Muscle of back (tissue), 13 donors: ENCODE measurements at places on chromosomes 3 and 15.
A peak's percentile ranks its signal among the peaks of the same experiment; 100 is the strongest.

GRCh38 chr3:194867270-194867983 is 181.7 kb downstream of the FAM43A start:
- DNase-seq: no peak

GRCh38 chr3:181009225-181009624 is 19.7 kb upstream of the DNAJC19 start:
- DNase-seq: no peak

DNA sequence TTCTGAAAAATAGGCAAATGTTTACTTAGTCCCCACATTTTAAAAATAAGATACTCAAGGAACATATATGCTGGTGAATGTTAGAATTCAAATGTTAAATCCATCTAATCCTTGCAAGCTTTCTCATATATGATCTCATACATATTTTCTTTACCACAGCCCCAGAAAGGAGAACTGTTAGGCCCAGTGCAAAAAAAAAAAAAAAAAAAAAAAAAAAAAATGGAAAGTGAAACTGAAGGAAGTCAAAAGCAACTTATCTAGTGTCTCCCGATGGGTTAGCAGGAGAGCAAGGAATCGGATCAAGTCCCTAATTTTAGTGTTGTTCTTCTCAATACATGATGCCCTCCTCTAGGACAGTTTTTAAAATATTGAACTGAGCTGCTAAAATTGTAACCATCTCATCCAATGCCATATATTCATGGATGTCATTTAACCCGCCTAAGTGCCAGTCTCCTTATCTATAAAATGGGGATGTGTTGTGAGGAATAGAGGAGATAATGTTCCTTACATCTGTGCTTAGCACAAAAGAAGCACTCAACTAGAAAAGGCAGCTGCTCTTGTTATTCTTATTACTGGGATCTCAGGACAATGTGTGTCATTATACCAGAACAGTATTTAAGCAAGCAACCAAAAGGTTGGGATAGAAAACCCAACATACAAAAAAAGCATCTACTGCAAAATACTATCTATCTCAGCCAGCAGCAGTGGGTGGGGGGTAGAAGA is 279.7 kb downstream of the MAGI1 start:
- DNase-seq: no peak

- peak; percentile 7 for DNase-seq
These were observed 41.1 kb upstream of the GNB5 start for GRCh38 chr15:52232327-52232726.

DNA sequence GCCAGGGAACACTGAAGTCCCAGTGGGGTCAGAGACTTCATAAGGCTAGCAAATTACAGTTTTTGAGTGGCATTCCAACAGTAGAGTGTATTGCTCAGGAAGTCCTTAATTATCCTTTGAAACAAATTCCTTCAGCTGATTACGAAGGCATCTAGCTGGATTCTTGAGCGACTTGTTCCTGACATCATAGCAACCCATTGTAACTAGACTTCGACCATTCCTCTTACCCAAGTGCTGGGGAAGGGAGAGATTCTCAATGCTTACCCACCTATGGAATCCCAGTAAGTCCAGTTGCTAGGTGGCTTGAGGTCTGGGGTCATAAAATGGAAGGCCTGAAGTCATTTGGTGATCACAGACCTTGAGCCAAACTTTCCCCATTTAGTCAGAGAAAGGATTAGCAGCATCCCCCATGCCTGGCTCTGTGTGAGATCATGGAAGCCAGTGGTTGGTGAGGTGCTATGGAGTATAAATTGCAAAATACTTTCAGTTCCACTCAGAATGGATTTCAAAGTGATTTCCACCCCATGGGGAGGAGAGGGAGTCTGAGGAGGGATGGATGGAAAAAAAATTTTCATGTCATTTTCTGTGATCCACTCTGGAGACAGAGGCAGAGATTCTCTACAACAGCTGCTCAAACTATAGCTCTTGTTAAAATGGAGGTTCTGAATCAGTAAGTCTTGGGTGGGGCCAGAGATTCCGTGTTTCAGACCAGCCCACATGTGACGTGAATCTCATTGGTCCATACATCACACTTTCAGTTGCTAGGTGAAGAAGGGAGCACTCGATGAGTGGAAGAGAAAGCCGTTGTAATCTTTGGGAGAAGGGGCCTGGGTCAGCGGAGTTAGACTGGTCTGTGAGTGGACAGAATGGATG is 45.7 kb downstream of the CD86 start:
- DNase-seq: no peak

DNA sequence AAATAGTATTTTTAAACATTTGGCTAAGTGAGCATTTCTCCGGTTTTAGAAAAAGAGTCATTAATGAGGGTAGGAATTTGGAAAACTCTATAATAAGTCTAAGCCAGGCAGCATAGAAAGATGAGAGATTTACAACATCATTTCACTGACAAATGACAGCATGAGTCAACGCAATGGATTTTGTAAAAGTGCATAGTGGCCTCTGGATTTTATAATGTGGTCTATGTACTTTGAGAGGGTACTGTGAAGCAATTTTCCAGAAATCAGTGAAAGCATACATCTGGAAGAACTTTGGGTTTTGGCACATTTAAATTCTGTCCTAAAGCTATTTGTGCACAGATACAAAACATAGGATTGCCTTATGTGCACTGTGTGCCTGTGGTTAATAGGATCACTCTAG is 130.8 kb upstream of the CCNL1 start:
- DNase-seq: peak; percentile 82

- DNase-seq: no peak
These were observed 485.5 kb downstream of the FHIT start for GRCh38 chr3:60765776-60766175.

GRCh38 chr15:96031426-96032110 is 298.9 kb upstream of the NR2F2 start:
- no peak for DNase-seq
